Fibroblast of skin of right biceps (primary cell): ENCODE measurements at places on chromosomes 12 and 14.
A peak's percentile ranks its signal among the peaks of the same experiment; 100 is the strongest.

DNA sequence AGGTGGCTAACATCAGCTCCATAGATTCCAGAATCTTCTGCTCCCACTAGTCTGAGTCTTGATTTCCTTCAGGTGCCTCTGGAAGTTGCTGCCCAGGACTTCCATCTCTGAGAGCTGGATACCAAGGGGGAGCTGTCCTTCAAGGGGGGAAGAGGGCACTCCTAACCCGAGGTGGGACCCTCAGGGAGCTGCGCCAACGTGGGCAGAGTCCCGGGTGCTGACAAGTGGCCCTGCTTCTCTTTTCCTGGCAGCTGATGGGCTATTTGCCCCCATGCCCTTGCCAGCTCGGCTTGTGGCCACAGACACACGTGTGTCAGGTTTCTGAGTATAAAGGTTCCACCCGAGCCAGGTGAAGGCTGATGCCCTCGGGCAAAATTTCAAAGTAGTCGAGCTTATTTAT, 272.5 kb downstream of the TTC8 start:
- no peak for DNase-seq

GRCh38 chr12:26465419-26466097, 270.2 kb downstream of the SSPN start:
- peak; percentile 7 for DNase-seq

DNA sequence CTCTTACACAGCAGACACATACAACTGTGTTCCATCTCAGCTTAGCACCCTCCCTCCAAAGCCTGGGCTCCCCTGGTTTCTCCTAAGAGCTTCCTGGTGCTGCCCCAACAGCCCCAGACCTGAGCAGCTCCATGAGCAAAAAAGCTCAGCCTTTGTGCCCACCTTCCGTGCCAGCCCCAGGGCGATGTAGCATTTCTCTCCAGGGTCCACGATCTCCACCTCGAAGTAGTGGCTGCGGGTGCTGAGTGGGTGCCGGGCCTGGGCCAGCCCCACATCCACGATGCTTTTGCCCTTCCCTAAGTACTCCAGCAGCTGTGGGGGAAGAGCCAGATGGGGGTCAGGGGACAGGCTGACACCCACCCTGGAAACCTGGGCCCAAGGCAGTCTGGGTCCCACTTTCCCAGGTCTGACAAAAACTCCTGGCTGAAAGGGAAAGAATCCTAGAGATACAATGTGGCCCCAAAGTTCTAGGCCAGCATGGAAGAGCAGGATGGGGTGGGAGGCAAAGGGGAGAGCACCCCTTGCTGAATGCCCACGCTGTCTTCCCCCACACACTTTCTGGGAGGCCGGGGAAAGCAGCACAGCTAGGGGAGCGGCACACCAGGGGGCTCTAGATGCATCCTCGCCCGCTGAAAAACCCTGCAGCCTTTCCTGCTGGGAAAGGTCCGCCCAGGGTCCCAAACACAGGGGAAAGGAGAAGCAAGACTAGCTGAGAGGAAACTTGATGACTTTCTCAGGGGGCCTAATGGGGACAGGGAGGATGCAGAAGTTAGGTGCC, 11.0 kb downstream of the SPRYD3 start:
- DNase-seq: no peak

GRCh38 chr14:92513966-92514843, 624 bp downstream of the RIN3 start:
- DNase-seq: no peak

DNA sequence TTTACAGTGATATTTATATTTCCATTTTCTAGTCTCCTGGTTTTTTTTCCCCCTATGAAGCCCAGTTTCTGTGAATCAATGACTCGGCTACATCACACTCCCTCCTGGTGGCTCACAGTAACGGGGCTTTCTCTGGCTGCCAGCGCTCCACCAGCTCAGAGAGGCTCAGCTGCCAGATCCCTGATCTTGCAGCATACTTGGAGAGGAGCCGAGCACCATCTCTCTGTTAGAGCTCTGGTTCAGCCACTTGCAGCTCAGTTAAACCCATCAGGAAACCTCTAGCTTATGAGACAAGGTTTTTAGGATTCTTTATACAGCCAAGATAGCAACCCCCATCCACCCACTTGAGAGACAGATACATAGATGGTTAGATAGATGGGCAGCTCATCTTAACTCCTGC, 74.6 kb downstream of the CIT start:
- DNase-seq: peak; percentile 55

DNA sequence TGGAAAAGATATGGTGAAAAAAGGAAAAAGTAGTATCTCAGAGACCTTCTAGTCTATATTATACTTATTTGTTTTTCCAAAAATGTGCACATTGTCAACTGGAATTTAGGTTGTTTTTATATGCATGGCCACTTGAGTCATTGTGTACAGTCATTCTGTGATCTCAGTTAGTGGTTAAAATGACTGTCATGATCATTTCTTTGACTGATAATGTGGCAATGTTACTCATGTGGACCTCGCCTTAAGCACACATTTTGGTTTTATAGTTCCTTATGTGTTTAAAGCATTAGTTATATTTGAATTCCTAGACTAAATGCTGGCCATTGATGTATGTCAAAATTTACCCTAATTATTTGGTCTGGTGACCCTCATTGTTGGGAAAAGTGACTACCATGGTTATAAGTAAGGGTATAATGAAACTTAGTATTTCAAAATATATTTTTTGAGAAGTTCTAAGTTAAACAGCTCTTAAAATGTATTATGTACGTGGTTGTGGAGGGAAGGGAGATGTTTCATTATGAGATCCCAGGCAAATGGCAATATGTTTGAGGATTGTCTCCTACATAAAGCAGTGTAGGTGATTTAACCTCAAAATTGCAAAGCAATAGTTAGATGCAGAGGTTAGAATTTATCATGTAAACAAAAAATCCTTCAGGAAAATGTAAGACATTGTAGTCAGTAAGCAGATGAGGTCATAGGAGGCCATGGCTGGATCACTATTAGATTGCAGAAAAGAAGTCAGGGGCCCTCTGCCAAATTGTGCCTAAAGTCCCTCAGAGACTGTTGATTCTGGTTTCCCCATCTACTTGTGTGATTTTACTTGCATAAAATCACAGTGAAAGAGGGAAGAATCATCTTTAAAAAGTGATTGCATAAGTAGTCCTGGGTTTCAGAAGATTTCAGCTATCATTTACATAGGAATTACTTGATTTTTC, 17.5 kb downstream of the PNMA1 start:
- peak; percentile 79 for DNase-seq

DNA sequence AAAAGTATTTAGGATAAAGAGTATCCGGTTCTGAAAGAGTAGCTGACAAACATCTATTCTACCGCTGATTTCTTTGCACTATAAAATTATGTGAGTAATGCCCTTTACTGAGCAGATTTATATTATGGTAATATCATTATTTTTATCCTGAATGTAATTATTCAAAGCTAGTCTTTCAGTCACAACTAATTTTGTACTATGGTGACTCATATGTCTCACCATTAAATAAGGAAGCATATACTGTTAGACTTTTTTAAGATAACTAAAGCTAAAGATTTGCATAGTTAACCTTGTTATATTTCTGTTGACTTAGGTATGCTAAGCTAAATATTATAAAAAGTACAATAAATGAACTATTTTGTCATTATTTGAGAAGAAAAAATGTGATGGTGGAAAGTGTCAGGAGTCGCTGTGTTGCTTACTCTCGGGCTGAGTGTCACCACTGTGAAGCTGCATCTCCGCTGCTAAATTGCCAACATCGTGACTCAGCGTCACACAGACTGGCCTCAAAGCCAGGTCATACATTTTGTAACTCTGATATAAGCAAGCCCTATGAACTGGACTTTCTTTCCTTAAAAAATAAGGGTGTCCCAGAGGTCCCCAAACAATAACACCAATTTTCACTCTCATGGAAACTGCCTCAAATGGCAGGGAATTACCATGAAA, 69.1 kb upstream of the SSTR1 start:
- no peak for DNase-seq

GRCh38 chr14:69676723-69677122, 65.3 kb downstream of the SUSD6 start:
- no peak for DNase-seq

- no peak for DNase-seq
Observed at GRCh38 chr14:23939607-23940326, 13.8 kb upstream of the DHRS4 start.

DNA sequence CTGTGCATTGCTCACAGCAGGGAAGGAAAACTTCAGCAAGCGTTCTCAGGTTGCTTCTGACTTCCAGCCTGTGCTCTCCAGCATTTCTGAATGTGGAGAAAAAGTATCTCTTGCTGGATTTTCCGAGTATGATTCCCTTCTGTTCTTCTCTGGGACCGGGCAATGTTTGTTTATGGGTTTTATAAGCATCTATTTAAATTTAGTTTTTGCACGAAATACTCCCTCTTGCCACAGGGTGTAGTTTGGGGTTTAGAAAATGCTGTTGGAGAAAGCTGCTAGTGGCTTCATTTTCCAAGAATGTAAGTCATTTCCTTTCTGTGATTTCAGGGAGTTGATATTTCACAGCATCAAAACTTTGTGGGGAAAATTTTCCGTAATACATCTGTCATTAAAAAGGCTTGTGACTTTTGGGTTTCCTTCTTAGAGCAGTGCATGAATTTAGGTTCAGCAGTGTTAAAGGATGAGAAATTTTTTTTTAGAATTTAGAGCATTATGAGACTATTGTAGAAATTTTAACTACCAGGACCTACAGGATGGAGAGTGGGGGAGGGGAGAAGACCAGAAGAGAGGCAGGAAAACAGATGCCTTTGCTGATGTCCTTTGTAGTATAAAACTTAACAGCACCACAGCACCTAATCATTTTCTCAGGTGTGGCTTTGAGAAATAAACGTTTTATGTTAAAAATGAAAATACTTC, 1.5 kb downstream of the FRMD6 start:
- peak; percentile 88 for DNase-seq

- DNase-seq: no peak
Observed at GRCh38 chr12:11785712-11786111, 136.2 kb downstream of the ETV6 start.

- no peak for DNase-seq
Observed at GRCh38 chr14:63011623-63012022, 33.6 kb downstream of the KCNH5 start.

DNA sequence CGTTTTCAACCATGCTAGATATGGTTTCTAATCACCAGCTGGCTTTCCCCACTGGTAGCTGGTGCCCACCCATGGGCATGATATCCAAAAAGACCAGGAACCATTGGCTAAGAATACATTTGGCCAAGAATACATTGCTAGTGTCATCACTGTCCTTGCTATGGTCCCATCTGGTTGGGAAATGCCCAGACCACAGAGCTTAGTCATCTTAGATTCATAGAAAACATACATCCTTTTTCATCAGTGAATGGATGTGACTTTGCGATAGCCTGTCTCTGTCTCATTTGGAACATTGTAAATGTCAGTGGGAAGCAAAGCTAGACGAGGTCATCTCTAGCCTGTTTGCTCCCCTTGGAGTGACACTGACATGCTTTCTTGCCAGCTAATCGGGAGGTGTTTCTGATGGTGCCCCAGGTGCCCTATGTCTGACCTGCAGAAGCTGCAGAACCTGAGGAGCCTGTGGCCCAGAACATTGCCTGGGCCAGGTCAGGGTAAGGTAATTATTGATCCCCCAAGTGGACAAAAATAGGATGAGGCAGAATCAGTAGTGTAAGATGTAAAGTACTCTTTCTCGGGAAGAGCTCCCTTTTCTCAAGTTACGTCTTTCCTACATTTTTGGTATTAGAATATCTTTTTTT, 194.8 kb downstream of the SLC41A2 start:
- DNase-seq: peak; percentile 76

- DNase-seq: no peak
Observed at GRCh38 chr14:99595524-99595923, 8.5 kb downstream of the CCDC85C start.

GRCh38 chr14:76564471-76565422, 188.8 kb downstream of the ESRRB start:
- DNase-seq: peak; percentile 8

GRCh38 chr12:27919671-27920235, 52.8 kb downstream of the PTHLH start:
- DNase-seq: no peak

- DNase-seq: peak; percentile 83
Observed at GRCh38 chr12:113231235-113232088, 10.2 kb downstream of the TPCN1 start.

- no peak for DNase-seq
Observed at GRCh38 chr12:84506282-84506681, 406.3 kb downstream of the SLC6A15 start.

GRCh38 chr14:46818147-46818546, 166.6 kb upstream of the RPL10L start:
- no peak for DNase-seq

GRCh38 chr14:29220072-29220471, 453.5 kb downstream of the FOXG1 start:
- no peak for DNase-seq

DNA sequence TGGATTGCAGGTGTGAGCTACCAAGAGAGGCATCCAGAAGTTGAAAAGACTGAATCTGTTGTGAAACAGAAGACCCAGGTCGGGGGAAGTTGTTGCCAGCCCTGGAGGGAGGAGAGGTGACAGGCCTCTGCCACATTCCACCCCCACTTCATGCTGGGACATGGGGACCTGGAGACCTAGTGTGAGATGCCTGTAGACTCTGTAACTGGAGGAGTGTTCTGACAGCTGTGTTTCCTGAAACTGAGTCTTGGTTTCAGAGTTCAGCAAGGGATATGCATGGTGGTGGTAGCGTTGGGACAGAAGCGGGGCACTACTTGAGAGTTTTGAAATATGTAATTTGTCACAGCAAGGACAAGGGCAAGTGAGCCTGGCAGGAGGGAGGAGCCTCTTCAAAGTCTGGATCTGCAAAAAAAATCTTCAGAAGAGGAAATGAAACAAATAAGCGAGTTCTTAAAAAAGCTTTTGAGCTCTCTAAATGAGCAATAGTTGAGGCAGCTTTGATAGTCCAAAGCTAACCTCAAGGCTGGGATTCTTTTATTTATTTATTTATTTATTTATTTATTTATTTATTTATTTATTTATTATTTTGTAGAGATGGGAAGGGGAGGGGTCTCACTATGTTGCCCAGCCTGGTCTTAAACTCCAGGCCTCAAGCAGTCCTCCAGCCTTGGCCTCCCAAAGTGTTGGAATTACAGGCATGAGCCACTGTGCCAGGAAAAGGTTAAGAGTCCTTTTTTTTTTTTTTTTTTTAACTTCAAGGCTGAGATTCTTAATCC, 58.9 kb upstream of the EEA1 start:
- no peak for DNase-seq

GRCh38 chr14:33414041-33414440, 475.4 kb downstream of the NPAS3 start:
- DNase-seq: peak; percentile 2

GRCh38 chr14:105165761-105166485, 2.7 kb downstream of the JAG2 start:
- DNase-seq: no peak

GRCh38 chr14:84465880-84466279, 1064.1 kb upstream of the FLRT2 start:
- DNase-seq: peak; percentile 27

DNA sequence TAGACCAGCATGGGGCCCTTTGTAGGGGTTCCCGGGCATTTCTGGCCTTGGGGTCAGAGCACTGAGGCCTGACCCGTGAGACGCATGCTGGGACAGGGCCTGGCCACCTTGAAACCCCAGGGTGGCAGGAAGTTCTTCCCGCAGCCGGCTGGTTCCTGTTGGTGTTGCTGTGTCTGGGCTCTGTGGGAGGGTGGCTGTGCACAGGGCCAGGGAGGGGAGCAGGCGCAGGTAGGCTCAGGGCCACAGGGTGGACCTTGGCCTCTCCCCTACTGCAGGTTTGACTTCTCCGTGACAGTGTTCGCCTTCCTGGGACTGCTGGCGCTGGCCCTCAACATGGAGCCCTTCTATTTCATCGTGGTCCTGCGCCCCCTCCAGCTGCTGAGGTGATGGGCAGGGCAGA, 48.2 kb downstream of the SLC8B1 start:
- DNase-seq: no peak
